RWPE1 (cell line): ENCODE measurements at places on chromosomes 4 and X.

DNA sequence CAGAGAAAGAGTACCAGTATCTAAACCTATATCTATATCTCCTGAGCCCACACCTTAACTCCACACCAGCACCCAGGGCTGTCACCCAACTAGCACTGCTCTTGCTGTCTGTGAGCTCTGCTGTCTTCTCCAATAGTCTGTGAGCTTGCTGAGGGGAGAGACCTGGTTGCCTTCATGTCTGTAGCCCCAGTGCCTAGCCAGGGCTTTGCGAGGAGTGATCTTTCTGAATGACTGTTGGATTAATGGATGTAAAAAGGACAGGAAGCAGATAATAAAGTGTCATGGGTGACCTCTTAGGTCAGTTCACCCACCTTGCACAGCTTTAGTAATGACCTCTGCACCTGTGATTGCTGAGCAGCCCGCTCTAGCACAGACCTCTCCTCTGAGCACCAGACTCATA is 30.5 kb downstream of the CNGA2 start:
- DNase-seq, result no peak

DNA sequence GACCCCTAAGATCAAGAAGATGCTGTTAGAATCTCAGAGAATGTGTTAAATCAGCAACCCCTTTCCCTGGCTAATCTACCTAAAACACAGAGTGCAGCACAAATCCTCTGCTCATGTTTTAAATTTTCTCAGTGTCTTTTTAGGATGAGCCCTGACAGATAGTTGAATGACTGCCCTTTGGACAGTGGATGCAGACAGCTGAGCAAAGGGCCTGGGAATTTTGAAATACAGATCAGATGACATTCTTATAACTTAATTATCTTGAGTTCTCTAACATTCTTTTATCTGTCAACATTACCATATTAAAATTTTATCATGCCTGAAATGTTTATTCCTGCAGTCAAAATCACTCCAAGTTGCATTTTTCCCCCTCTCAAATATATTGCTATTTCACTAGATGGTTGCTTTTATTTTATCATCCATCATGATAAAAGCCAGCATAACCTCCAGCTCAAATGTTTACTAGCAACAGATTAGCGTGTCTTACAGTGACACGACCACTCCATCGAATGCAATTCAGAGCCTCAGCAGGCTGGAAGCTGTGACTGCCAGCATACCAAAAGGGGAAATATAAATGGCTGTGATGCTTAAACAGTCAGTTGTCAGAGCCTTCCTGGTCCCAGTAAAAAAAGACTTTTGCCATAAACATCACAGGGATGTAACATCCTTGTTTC is 22.8 kb upstream of the ARHGAP24 start:
- no peak for DNase-seq

GRCh38 chr4:103012060-103012459 is 7.4 kb downstream of the SLC9B1 start:
- no peak for DNase-seq

DNA sequence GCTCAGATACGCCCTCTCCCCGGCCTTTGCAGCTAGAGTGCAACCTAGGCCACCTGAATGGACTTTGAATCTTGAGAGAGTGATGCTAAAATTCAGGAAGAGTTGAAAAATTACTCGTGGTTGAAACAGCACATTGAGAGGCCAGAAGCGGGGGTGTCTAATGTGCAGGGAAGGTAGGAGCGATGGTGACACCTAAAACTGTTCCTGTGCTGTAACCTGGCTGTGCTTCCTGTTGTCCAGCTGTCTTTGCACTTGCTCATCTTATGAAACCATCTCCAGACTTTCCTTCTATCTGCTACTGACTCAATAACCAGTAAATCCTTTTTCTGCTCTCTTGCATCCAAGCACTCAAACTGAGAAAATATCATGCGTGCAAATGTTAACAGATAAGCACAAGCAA is 106.4 kb upstream of the RPS6KA3 start:
- DNase-seq, result no peak

DNA sequence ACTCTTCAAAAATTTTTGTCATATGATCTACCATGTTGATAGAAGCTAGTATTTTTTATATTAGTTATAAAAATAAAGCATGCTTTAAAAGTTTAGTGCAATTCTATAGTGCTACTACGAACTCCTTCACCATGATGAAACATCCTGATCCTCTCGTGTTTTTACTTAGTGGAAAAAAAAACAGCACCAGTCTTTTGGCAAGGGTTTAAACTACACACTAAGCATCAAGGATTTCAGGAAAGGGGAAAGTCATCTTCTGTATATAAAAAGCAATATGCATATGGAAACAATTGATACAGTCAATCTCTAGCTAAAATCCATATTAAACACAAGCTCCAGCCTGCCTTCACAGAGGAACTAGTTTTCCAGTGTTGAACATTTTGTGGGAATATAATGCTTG is 18.7 kb downstream of the CHM start:
- no peak for DNase-seq

GRCh38 chr4:7365462-7366179 is 69.1 kb downstream of the PSAPL1 start:
- no peak for DNase-seq

- DNase-seq, result no peak
These were observed 128.5 kb downstream of the MAGEC2 start for GRCh38 chrX:142076633-142077032.

DNA sequence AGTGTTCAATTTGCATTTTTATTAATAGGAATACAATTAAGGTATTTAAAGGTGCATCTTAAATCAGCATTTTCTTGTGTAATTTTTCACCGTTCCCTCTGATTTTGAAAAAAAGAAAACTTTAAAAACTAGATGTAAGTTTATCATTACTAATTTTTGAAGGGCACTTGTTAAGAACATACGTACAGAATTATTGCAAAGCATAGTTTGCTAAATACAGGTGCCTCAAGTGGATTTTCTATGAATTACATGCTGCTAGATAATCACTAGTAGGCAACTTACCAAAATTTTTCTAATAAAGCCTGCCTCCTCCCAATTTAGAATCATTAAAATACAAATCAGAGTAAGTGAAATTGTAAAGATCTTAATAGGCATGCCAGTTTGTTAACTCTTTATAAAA is 8.5 kb downstream of the CNKSR2 start:
- no peak for DNase-seq

DNA sequence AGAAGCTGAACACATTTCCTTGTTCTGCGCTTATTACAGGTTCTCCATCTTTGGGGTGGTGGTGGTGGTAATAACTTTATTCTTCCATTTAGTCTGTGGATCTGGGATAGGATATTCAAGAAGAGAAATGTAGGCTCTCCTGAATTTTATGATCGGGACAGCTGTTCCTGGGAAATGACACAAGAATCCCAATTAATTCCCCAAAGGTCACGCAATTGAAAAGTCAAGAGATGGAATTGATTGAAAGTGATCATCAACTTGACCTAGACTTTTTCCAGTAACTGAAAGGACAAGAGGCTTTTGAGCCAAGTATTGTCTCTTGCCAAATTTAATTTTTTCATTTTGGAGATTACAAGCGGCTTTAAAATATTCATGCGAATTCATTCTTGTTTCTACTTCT is 98.7 kb upstream of the CBLL2 start:
- no peak for DNase-seq

DNA sequence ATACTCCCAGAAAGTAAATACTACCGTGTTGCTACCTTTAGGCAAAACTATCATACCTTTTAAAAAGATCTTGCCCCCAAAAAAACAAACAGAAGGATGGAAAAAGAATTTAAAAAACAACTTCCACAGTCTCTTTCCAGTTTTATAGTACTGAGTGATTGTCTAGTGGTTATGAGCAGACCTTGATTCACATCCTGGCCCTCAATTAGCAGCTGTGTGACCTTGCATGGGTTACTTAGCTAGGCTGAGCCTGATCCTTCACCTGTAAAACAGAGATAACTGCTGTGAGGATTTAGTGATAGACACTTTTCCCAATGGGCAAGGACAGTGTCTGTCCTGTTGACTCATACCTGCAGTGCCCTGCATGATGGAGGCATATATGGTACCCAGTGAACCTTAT is 49.0 kb downstream of the SMAD1 start:
- DNase-seq, result no peak

- DNase-seq, result no peak
These were observed 227.8 kb upstream of the SPRY1 start for GRCh38 chr4:123168812-123169211.

DNA sequence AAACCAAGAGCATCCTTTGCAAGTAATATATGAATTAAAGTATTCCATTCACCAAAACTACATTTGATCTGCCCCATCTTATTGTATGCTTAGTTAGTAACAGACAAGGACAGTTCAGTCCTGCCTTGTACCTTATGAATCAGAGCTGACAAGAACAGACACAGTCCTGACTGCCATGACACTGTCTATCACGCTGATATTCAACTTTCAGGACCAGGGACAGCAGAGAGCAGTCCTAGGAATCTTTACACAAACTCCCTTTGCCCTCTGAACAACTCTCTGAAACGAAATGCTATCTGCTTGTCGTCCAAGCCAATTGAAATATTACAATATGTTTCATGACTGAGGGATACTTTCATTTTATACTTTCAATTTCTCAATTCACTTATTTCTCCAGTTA is 268.6 kb upstream of the VCX start:
- peak; percentile 5 for DNase-seq

DNA sequence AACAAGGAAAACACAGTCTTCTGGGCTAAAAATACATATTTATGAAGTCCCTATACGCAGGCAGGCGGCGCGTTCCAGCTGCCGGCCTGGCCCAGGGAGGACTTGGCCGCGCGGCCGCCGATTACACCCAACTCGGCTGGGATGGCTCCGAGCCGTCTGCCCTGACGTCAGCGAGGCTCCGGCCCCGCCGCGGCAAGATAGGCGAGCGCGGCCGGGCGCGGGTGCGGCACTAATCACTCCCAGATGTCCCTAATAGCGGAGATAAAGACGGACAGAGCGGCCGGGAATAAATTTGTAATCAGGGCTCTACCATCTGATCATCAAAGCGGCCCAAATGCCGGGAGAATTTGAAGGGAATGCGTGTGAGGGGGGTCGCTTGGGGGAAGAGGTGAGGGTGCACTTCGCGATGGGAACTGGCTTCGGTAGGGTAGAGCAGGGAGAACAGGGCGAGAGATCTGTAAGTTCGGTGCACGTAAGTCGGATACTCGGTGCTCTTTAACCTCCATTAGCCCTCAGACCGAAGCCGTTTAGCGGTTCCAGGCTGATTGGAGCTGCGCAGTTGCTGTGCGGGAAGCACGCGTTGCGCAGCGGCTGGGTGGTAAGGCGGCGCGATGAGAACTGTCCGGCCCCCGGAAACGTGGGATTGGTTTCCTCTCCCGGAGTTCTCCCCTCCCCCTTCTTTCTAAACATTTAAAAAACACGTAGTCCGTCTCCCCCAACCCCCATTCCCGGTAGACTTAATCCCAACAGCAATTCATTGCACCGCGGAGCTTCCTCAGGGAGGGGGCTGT is 7.7 kb downstream of the HAND2 start:
- peak; percentile 72 for DNase-seq

DNA sequence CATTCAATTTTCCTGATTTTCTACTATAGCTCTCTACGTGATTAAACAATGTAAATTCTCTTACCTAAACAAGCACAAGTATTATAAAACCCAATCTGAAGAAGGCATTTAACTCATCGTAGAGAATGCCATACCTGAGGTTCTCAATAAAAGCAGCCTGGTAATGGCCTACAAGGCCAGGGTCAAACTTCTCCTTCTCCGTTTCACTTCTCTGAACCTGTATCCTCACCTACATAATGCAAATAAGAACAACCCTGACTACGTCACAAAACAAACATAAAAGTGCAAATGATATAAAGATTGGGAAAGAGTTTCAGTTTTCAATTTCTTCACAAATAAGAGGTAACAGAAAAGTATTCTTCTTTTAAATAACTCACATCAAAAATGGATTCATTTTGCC is 55.6 kb upstream of the STS start:
- no peak for DNase-seq

GRCh38 chrX:46263494-46263893 is 281.7 kb downstream of the ZNF674 start:
- no peak for DNase-seq

DNA sequence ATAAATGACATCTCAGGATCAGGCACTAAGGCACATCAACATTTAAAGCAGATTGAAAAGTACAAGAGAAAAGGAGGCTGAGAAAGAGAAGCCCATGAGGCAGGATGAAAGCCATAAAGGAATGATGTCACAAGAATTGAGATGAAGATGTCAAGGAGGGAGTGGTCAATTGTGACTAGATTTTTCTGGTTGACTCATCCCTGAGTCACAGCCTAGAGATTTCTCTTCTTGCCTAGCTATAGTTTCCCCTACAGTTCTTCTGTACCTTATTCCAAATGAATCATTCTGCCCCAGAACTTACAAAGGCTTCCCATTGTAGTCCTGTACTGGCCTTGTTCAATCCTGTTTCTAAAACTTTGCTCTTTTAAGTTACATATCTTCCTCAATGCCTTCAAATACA is 3.4 kb upstream of the USP53 start:
- peak; percentile 83 for DNase-seq

GRCh38 chr4:79854856-79855502 is 218.1 kb downstream of the ANTXR2 start:
- no peak for DNase-seq

DNA sequence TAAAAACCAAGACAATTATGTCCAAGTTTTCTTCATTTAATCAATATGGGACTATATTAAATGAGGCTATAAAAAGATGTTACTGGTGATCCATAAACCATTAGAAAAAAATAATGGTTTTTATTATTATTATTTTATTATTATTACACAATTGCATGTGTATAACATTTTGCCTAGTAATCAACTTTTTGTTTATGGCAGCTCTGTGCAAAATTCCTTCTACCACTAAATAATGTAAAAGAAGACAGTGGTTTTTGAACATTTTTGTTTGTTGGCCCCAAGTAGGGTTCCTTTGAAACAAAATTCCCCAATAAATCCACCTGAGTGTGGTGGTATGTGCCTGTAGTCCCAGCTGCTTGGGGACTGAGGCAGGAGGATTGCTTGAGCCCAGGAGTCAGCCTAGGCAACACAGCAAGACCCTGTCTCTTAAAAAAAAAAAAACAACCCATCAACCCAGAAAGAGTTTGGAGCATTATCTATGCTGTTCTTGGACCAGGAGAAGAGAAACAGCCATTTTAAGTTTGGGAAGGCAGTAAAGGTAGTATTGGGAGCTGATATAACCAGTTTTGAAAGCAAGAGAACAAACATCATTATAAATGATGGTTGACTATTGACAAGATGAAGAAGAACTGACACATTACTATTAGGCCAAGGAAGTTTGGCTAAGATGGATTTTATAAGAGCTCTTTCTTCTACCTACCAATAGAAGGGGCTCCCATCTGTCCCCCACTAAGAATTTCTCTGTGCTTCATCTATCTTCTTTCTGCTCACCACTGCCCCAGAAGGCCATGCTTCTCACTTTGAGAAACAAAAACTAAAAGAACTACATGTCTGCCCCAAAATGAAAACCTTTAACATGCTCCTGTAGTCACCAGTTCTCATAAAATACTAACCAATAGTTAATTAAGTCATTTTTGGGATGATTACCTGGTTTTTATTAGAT is 2.2 kb downstream of the TMEM156 start:
- DNase-seq, result no peak

- no peak for DNase-seq
These were observed 30.7 kb upstream of the RPS6KA6 start for GRCh38 chrX:84218726-84219125.
